ELR (cell line): ENCODE measurements at places on chromosomes 2 and 18.

- DNase-seq, result no peak
Observed at GRCh38 chr2:219676586-219676985, 49.2 kb downstream of the SLC4A3 start.

GRCh38 chr2:105711394-105711793 is 33.3 kb upstream of the NCK2 start:
- DNase-seq, result no peak

DNA sequence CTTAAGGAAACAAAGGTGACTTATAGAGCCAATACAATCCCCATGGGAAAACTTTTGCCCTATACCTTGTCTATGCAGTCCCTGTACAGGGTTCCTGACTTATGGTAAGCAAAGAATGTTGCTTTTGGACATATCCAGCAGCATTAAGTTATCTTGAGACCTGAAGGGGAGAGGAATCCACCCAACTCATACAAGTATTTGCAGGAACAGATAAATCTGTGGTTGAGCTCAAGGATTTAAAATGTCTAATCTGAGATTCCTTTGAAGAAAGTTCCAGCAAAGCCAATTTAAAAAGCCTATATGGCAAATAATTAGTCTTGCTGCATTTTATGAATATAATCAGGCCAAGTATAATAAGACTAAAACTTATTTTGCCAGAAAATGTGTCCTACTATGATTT is 739.5 kb upstream of the CDH2 start:
- no peak for DNase-seq

DNA sequence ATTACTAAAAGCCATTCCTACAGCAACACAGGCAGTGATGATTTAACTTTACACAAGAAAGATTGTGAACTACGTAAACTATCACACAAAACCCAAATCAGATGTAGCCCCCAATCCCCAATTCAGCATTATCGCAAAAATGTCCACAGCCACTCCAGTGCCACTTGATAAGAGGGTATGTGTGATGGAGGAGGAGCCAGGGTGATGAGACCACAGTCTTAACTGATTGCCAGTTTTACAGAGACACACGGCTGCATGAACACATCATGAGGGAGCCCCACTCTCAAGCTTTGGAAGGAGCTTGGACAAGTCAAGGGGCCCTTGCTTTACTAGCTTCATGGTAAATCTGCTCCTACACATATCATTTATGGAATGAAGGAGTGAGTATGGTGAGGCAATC is 116.0 kb downstream of the FAM161A start:
- no peak for DNase-seq
